ENCODE measurements at places on chromosomes 12 and 14.

DNA sequence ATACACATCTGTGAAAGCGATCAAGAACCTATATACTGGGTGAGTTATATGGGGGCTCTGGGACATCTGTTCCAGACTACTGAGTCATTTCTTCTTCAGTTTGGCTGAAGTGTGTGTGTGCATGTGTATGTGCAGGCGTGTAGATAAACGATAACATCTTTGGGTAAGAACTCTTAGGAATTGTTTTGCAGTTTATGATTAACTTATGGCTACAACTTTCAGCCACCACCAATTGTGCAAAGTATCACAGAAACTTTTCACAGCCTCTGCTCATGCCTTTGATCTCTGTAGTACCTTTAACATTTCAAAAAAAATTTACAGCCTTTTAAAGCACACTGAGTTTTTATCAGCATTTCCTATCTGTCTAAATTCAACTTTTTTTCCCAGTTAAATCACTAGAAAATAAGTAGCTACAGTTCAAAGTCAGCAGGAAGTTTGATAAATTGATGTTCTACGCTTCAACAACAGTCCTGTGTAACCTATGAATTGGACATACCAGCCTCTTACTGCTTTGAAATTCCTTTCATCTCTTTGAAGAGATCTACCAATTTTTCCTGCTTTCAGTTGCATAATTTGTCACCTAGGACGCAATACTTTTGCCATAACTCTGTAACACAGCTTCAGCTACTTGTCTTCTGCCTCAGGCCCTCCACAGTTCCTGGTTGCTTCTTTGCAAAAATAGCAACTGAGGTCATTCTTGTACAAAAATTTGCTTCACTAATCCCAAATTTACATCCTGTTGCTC, 43.0 kb downstream of the PPM1H start:
- DNase-seq = no peak

GRCh38 chr12:112870267-112870980, 36.3 kb upstream of the OAS1 start:
- no peak for DNase-seq

- no peak for DNase-seq
Measured at GRCh38 chr14:98168211-98168985, 1103.6 kb downstream of the BCL11B start.

- DNase-seq = no peak
Measured at GRCh38 chr14:61547186-61548069, 147.9 kb upstream of the HIF1A start.

DNA sequence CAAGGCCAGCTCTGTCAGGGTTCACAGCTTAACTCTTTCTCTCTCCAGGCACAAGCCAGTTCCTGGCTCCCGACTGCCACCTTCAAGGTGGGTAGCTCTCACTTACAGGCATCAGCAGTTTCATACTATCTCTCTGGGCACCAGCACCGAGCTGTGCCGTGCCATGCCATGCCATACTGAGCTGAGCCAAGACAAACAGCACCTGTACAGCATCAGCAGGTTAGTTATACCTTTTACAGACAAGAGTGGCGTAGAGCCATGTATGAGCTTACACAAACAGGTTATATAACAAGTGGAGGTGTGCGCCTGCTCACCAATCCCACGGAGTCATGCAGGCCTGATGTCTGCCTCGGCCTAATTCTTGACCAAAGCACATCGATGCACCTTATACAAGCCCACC, 1098.7 kb downstream of the AACS start:
- DNase-seq = no peak

DNA sequence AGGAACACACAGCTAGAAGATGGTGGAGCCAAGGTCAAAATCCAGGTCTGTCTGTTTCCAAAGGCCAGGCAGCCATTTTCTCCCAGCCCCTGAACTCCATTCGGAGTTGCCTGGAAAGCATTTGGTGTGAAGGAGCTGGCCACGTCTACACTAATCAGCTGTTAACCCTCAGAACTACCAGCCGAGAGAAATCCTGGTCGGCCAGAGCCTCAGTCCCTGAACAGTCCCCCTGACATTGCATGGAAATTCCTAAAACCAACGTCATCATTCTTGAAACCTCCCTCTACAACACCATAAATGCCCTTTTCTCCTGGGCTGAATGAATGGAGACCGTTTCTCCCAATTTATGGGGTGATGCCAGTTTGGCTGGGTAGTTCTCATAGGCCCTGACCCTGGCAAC, 245.6 kb downstream of the SLC41A2 start:
- DNase-seq = no peak

DNA sequence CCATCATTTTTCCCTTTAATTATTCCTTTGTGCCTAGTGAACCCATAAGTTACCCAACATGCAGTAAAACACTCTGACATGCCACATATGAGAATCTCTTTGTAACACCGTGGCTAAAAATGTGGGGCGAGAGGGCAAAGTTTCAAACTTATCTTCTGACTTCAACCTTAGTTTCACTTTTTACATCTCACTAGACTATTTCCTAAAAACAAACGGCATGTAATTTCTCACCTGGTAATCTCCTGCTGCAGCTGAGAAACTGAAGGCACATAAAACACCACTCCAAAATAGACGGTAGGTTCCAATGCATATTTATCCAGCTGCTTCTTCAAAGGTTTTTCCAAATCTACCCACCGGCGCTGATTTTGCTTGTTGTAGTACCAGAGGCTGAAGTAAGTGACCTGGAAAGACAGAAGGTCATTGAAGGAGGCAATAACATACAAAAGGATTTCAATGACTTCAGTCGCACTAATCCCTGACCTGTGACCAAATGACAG, 37.9 kb downstream of the PTPN21 start:
- no peak for DNase-seq

DNA sequence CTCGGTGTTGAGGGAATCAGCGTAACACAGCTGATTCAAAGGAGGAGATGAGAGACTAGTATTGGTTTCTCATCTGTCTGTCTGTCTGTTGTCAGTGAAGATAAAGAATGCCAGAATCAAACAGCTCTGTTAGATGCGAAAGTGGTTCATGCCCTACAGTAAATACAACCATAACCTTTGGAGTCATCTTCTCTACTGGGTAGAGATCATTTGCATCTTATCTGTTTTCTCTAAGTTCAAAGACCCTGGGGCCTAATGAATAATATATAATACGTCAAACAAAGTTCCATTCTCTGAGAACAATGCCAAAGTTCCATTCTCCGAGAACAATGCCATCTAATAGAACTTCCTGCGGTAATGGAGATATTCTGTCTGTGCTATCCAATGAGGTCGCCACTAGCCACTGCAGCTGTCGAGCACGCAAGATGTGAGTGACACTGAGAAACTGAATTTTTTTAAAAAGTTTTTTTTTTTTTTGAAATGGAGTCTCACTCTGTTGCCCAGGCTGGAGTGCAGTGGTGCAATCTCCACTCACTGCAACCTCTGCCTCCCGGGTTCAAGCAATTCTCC, 6.6 kb downstream of the IL31 start:
- DNase-seq = no peak

GRCh38 chr12:49501895-49502294, 36.9 kb upstream of the KCNH3 start:
- no peak for DNase-seq

DNA sequence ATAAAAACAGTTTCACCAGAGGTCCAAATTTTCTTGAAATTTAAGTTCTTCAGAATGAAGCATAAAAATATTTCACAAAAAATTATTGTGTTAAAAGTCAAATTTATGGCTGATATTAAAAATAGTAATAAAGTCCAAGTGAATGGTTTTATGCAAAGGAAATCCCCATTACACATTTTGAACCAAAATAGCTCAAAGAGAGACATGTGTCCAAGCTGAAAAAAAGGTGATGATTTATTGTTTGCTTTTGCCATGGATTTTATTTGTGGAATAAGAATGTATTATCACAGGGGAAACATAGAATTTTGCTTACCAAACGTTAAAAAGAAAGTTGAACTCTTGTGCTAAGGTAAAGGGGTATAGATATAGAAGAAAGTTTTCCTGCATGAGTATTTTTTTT, 4.6 kb downstream of the FOXG1 start:
- no peak for DNase-seq

GRCh38 chr12:4174417-4174816, 99.1 kb upstream of the CCND2 start:
- DNase-seq = no peak
